Activated CD4-positive, CD25-positive, alpha-beta regulatory T cell treated with anti-CD3 and anti-CD28 coated beads, Interleukin-2, amount 50 U/mL, for 24 hours (primary cell): ENCODE measurements at places on chromosomes 5 and 9.
A peak's percentile ranks its signal among the peaks of the same experiment; 100 is the strongest.

GRCh38 chr5:2008851-2009629 lies 126.3 kb upstream of the IRX4 start:
- ATAC-seq: no peak

DNA sequence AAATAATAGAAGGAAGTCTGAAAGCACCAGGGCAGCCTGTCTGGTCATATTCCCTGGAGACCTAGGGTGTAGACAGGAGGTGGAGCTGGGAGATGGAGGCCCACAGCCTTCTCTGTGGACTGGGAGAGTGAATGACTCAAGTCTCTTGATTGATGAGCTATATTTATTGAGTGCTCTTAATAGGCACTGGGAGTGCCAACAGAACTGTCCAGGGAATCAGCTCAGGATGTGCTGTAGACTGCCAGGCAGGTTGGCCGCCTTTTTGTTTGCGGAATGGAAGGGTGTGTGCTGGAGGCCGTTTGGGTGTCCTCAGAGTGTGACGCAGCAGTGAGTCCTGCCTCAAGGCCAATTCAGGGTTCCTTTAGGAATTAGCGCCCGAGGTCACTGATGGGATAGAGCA lies 33.4 kb upstream of the POMT1 start:
- ATAC-seq: no peak

DNA sequence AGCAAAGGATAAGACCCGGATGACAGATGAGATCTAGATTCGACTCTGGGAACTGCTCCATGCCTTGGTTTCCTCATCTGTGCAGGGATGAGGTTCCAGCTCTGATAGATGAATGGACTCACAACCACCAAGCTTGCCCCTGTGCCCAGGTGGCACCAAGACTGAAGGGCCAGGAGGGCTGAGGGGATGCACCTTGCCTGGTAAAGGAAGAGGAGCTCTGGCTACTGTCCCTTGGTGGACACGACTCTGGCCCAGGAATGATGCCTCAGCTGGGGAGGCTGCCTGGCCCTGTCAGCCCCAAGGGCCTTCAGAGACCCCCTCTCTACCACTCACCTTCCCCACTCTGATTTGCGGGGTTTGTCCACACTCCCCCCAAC lies 24.9 kb upstream of the ANXA6 start:
- ATAC-seq: no peak

GRCh38 chr9:99637641-99638040 lies 184.0 kb upstream of the NR4A3 start:
- ATAC-seq: no peak

GRCh38 chr9:128587453-128587852 lies 35.1 kb downstream of the SPTAN1 start:
- peak; percentile 74 for ATAC-seq

- no peak for ATAC-seq
These were observed 21.2 kb downstream of the SPATA31D3 start for GRCh38 chr9:81964218-81965171.

- no peak for ATAC-seq
These were observed 38.8 kb downstream of the ITGA2 start for GRCh38 chr5:53027913-53028312.

DNA sequence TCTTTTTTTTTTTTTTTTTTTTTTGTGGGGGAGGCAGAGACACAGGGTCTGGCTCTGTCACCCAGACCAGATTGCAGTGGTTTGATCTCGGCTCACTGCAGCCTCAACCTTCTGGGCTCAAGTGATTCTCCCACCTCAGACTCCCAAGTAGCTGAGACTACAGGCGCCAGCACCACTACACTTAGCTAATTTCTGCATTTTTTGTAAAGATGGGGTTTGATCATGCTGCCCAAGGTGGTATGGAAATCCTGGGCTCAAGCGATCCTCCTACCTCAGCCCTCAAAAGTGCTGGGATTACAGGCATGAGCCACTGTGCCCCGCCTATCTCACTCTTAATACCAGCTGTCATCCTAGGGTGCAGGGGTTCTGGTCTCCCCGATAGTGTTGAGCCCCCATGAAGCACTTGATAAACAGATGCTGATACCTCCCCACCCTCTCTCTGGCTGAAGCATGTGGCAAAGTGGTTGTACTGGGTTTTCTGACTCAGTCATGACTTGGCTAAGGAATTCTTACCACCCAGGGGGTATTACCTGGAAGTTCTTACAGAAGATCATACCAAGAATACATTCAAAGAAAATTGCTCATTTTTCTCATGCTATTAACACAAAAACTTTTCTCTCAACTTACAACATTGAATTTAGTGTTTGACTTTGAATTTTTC lies 110.2 kb upstream of the DAPK1 start:
- no peak for ATAC-seq

DNA sequence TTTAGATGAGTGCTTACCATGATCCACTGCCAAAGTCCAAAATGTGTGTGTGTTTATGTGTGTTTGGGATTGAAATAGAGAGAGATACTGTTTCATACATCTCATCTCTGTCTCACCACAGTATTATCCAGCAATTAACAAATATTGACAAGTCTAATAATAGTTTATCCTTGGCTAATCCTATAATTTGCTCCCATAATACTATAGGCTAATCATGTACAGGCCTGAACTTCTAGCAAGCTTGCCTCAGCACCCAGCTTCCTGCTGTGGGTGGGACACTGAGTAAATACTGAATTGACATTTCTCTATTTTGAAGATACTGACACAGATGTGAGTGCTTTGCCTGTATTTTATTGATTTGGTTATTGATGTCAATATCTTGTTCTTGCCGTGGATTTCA lies 35.3 kb upstream of the KCNV2 start:
- no peak for ATAC-seq

GRCh38 chr9:97388721-97389238 lies 23.1 kb upstream of the TDRD7 start:
- peak; percentile 70 for ATAC-seq

- no peak for ATAC-seq
These were observed 11.0 kb upstream of the GNPDA1 start for GRCh38 chr5:142023836-142024235.

- no peak for ATAC-seq
These were observed 227.3 kb downstream of the LURAP1L start for GRCh38 chr9:13001989-13002580.

DNA sequence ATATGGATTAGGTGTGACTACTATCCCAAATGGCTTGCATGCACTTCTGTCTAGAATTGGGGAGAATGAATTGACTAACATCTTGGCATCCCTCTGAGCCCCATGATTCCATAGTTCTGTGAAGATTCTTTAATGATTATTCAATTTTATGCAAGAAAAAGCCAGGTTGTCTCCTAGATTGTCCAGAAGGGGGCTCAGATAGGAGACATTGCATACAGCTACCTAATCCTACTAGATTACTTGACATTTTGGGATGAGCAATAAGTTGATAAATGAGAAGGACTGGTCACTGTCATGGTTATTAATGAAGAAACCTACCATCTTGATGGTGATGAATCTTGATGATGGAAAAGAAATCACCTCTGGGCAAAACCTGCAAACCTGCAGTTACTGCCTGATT lies 117.0 kb downstream of the CARTPT start:
- ATAC-seq: no peak

GRCh38 chr9:27408482-27408881 lies 111.5 kb upstream of the EQTN start:
- no peak for ATAC-seq

DNA sequence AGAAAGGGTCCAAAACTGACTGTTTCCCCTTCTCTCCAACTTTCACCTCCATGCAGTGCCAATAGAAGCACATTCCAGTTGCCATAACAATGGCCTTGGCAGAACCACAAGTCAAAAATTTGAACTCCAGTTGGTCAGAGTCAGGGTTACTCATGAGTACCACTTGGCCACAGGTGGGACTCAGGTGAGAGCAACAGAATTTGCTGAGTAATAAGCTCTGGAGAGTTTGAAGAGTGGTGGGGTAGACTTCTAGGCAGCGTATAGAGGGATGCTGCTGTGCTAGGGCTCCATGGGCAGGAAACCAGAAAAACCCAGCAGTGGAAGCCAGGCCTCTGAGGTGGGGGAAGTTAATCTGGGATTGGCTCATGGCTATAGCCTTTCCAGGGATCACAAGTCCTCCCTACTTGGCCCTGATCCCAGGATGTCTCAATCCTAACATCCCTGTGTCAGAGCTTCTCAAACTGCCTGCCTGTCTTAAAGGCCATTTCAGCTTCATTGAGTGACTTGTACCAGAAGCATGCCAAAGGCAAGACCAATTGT lies 30.2 kb downstream of the SNX18 start:
- ATAC-seq: no peak

DNA sequence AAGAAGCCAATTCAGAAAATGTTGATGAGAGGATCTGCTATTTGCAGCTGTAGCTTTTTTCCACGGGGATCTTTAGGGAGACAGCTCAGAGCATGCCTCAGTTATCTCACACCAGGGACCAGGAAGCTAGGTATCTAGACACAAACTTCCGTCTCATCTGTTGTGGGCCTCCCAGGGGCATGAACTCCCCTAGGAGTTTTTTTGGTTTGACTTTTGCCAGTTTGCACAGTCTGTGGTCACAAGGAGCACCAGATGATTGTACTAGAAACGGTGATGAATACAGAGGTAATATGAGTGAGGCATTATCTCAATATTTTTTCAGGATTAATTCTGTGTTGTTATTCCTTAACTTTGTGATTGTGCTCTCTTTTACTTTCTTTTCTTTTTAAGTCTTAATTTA lies 533.2 kb upstream of the SEMA6A start:
- ATAC-seq: no peak

DNA sequence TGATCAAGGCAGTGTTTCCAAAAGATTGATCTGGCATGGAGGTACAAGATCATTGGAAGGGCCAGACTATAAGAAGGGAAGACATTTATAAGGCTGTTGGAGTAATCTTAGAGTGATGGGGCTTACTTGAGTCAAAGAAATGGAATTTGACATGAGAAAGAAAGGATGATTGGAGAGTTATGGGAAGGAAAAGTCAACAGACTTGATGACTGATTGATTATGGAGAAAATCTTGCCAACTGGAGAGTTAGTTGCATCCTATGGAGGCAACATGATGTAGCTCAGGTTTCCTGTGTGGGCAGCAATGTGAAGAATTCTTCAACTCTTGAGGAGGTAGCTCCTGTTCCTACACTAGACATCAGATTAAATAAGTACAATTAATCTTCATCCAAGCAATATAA lies 10.9 kb upstream of the MAST4 start:
- no peak for ATAC-seq

DNA sequence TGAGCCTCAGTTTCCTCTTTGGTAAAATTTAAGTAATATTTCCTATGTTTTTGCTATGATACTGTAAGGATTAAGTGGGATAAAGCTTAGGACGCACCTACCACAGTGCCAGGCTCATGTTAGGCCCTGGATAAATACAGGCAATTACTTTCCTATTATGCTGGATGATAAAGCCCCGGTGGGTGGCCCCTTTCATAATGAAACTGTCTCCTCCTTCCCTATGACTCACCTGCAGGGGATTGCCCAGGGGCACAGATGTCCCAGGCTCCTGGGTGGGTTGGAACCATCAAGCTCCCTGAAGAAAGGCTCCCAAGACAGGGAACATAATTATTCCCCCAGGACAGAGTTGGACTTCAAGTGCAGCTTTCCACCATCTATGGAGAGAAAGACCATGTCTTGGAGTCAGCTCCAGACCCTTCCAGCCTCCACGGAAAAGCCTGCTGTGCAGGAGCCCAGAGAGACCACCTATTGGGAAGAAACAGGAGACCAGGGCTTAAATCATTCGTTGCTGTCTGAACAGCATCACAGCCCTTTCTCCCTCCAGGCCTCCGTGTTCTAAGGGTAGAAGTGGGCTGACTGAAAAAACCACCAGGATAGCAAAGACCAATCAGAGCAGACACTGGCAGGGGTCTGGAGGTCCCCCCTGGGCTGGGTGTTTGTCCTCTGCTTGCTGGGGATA lies 43.2 kb upstream of the FOXE1 start:
- ATAC-seq: no peak

DNA sequence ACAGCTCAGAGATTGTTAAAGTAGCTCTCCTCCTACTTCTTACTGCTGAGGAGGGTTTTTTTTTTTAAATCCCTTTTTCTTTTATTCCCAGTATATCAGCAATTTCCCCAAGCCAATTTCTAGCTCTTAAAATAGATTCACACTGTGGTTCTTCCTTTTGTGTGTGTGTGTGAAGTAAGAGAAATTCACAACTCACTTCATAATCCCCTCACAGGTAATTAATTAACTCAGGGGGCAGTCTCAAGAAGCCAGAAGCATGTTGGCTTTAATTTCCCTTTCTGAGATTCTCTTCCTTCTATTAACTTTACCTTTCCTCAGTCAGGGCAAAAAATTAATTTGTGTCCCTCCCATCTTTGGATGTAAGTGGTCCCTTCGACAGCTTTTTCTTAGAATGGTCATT lies 71.0 kb upstream of the HMHB1 start:
- no peak for ATAC-seq

- ATAC-seq: peak; percentile 81
These were observed at the start of gene CLK4 for GRCh38 chr5:178626484-178627258. Gene CLK4, minus strand, starts transcription at chr5:178627050. Its CDS starts 3,634 bp downstream, at chr5:178623416.
